Esophagus (tissue), 2 donors: ENCODE measurements at places on chromosomes 6 and 20. TPM values are rescaled to one million over a fixed set of nuclear protein-coding genes. Genes with fewer than 3 reads are reported as not detected.

Gene MEP1A
- not detected for polyA plus RNA-seq

Gene C20orf204
- polyA plus RNA-seq = 0.67 TPM

Gene NKAPL
- 0.53 TPM for polyA plus RNA-seq

Gene OXT
- polyA plus RNA-seq = not detected

Gene UBE2C
- polyA plus RNA-seq = 53.1 TPM

Gene AARS2
- polyA plus RNA-seq = 8.5 TPM

Gene RBPJL
- polyA plus RNA-seq = 0.04 TPM

Gene METTL24
- 0.14 TPM for polyA plus RNA-seq

Gene WFDC12
- 2.2 TPM for polyA plus RNA-seq

Gene HLA-DQB2
- 11.9 TPM for polyA plus RNA-seq

Gene SLC13A3
- 0.22 TPM for polyA plus RNA-seq

Gene OR2H2
- not detected for polyA plus RNA-seq

Gene PPP1R14C
- polyA plus RNA-seq = 7.8 TPM

Gene CNR1
- polyA plus RNA-seq = 0.77 TPM

Gene PI3
- 430 TPM for polyA plus RNA-seq

Gene TRIM38
- 4.7 TPM for polyA plus RNA-seq

Gene RSPO3
- polyA plus RNA-seq = 1.9 TPM

Gene MYH7B
- polyA plus RNA-seq = 0.69 TPM

Gene TSPO2
- 0.04 TPM for polyA plus RNA-seq

Gene APCDD1L
- 0.06 TPM for polyA plus RNA-seq

Gene CLVS2
- polyA plus RNA-seq = not detected

Gene FAM184A
- 0.73 TPM for polyA plus RNA-seq

Gene EFCAB8
- 0.11 TPM for polyA plus RNA-seq

Gene FAM217A
- not detected for polyA plus RNA-seq

Gene ATF6B
- polyA plus RNA-seq = 47.5 TPM

Gene SPEF1
- 0.07 TPM for polyA plus RNA-seq

Gene PTK6
- 81.6 TPM for polyA plus RNA-seq

Gene KHDC1
- polyA plus RNA-seq = 0.84 TPM

Gene MCM3
- 40.7 TPM for polyA plus RNA-seq

Gene PRRT1
- polyA plus RNA-seq = 1.8 TPM

Gene SRMS
- not detected for polyA plus RNA-seq

Gene LHFPL5
- polyA plus RNA-seq = not detected

Gene GPX5
- not detected for polyA plus RNA-seq

Gene B4GALT5
- 17.9 TPM for polyA plus RNA-seq

Gene NRN1
- polyA plus RNA-seq = 3.3 TPM

Gene TNNC2
- polyA plus RNA-seq = 1.0 TPM

Gene TBX18
- polyA plus RNA-seq = 0.57 TPM

Gene SAMD5
- polyA plus RNA-seq = 7.2 TPM

Gene C6orf163
- 0.16 TPM for polyA plus RNA-seq

Gene CRISP3
- polyA plus RNA-seq = 144 TPM

Gene SMOC2
- polyA plus RNA-seq = 4.6 TPM

Gene BCAS1
- polyA plus RNA-seq = 9.0 TPM

Gene SNAP25
- 0.06 TPM for polyA plus RNA-seq

Gene TOX2
- polyA plus RNA-seq = 6.9 TPM

Gene SPATS1
- polyA plus RNA-seq = not detected

Gene MOCS3
- 1.3 TPM for polyA plus RNA-seq

Gene RAB32
- 1.6 TPM for polyA plus RNA-seq

Gene NEDD9
- polyA plus RNA-seq = 1.6 TPM

Gene LTA
- 0.14 TPM for polyA plus RNA-seq

Gene RIMS4
- 0.05 TPM for polyA plus RNA-seq

Gene TJAP1
- 10.5 TPM for polyA plus RNA-seq
